ENCODE measurements at places on chromosomes 7 and 10.

DNA sequence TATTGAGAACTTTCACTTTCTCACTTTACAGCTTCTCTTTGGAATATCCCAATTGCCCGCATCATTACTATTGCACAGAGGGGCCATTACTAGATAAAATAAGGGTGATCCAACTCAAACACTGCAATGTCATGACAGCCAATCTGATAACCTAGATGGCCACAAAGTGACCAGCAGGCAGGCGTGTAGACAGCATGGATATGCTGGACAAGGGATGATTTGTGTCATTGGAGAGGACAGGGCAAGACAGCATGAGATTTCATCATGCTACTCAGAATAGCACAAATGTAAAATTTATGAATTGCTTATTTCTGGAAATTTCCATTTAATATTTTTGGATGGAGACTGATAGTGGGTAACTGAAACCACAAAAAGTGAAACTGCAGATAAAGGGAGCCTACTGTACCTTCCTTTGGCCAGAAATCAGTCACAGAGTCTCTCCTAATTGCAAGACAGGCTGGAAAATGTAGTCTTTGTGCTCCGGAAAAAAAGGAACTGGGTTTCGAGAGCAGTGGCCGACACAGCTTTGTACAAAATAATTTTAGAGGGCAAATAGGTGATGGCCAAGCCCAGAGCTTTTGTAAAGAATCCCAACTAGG lies 6.1 kb upstream of the GSDME start:
- DNase-seq, result no peak

- no peak for DNase-seq
These were observed 41.3 kb upstream of the AGMO start for GRCh38 chr7:15603124-15603523.

DNA sequence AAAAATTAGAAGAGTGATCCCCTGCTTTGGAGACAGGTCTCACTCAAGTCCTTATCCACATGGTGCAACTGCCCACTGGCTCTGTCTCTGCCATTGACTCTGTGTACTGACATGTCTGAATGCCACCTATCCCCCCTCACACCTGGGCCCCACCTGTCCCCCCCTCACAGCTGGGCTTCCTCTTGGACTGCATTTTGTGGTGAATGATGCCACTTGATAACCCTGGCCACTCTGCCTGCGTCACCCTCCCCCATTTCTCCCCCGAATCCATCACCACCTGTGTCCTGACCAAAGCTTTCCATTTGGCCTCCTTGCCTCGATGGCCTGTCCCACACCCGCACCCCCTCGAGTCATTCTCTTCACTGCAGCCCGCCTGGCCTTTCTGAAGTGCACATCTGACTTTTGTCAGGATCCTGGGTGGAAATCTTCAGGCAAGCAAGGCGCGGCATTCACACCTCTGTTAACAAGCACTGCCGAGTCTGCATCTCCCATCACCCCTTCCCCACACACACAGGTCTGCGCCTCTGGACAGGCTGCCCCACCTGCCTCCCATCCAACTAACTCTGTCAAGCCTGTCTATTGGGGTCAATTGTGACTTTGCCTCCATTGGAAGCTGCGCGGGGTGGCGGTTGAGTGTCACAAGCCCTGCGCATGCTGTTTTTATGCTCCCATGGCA lies 175.3 kb upstream of the KLF14 start:
- no peak for DNase-seq

GRCh38 chr10:95501203-95502094 lies 59.7 kb downstream of the SORBS1 start:
- no peak for DNase-seq

- DNase-seq, result no peak
These were observed 104.0 kb downstream of the TPK1 start for GRCh38 chr7:144731661-144732351.

DNA sequence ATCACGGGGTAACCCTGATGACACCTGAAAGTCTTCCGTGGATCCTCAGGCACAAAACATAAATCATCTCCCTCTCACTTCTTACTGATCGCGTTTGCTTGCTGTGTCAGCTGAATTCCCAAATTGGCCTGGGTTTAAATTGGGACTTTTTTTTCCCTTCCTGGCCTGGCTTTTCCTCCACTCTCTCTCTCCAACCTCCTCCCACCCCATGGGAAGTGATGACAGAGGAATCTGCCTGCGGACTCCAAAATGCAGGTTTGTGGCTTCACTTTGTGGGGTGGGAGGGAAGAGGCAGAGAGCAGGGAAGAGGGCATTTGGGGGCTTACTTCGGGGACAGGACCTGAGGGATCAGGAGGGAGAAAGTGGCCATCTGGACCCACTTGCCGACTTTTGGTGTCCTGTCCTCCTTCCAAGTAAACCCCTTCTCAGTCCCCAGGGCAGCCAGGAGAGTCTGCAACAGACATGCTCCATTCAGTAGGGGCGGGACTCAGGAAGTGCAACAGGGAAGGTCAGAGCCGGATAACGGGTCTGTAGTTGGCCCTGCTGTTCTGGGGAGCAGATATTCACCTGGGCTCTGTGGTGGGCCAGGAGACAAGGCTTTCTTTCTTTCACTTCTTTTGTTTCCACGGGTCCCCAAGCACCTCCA lies 172.7 kb downstream of the PLXNA4 start:
- DNase-seq, result no peak

GRCh38 chr7:85655252-85655651 lies 468.4 kb upstream of the SEMA3D start:
- DNase-seq, result no peak

GRCh38 chr7:157183832-157184231 lies 45.1 kb downstream of the UBE3C start:
- DNase-seq, result no peak

Measured in CD4-positive, alpha-beta T cell treated with Interleukin-17A for 1 hour (primary cell).